ENCODE measurements at places on chromosomes 16 and 17. TPM values are rescaled to one million over a fixed set of nuclear protein-coding genes. Genes with fewer than 3 reads are reported as not detected.

Gene NETO2
- total RNA-seq: 3.8 TPM

Gene SP6
- 0.28 TPM for total RNA-seq

DNA sequence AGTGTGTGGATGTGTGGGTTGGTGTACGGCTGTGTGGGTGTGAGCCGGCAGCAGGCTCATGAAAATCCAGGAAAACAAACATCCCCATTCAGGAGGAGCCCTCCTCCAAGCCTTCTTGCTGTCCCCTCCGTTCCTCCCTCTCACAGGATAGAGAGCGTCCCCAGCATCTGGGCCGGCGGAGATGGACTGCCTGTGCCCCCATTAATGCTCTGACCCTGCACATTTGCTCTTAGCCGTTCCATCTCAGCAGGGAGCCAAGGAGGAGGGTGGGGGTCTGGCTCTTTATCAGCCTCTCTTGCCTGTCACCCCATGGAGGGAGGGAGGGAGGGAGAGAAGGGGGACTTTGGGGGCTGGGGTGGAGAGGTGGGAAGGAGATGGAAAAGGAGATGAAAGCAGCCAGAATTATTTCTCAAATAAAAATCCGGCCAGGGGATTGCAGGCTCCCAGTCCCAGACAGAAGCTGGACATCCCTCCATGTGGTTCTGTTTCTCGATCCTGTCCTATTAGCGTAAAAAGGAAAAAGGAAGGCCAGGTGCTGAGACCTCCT, 240.0 kb upstream of the ZFHX3 start:
- DNase-seq: no peak

- no peak for DNase-seq
Observed at GRCh38 chr17:72775919-72776318, 316.6 kb downstream of the SLC39A11 start.

- peak; percentile 18 for DNase-seq
Observed at GRCh38 chr17:74466111-74466827, at the start of gene CD300A. CD300A (plus strand) TSS chr17:74466634; CDS start chr17:74466704, 70 bp downstream.

GRCh38 chr17:34408439-34408838, 45.4 kb upstream of the CCL1 start:
- DNase-seq: no peak

- no peak for DNase-seq
Observed at GRCh38 chr17:8739097-8739496, 5.5 kb downstream of the CCDC42 start.

Gene XYLT1
- 17.1 TPM for total RNA-seq

DNA sequence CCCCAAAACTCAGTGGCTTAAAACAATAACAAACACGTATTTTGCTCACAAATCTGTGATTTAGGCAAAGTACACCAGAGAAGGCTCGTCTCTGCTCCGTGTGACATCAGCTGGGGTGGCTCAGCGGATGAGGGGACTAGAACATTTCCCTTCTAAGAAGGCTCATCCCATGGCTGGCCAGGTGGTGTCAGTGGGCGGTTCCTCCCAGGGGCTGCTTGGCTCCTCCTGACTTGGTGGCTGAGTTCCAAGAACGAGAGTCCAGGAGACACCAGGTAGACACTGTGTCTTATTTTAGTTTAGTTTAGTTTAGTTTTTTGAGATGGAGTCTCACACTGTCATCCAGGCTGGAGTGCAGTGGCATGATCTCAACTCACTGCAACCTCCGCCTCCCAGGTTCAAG, 5.6 kb upstream of the CHMP6 start:
- no peak for DNase-seq

- DNase-seq: no peak
Observed at GRCh38 chr16:81366316-81366932, 51.7 kb downstream of the GAN start.

Data from activated T-cell treated with anti-CD3 and anti-CD28 coated beads, Interleukin-2, amount 50 U/mL, for 72 hours (primary cell).